ENCODE measurements at places on chromosomes 1 and 21.

GRCh38 chr1:164783778-164784555 is 225.0 kb downstream of the PBX1 start:
- H3K36me3 ChIP-seq: no peaks in the 10 kb centered on the region
- DNase-seq: no peak
- no peak overlapping the region for H3K4me3 ChIP-seq

DNA sequence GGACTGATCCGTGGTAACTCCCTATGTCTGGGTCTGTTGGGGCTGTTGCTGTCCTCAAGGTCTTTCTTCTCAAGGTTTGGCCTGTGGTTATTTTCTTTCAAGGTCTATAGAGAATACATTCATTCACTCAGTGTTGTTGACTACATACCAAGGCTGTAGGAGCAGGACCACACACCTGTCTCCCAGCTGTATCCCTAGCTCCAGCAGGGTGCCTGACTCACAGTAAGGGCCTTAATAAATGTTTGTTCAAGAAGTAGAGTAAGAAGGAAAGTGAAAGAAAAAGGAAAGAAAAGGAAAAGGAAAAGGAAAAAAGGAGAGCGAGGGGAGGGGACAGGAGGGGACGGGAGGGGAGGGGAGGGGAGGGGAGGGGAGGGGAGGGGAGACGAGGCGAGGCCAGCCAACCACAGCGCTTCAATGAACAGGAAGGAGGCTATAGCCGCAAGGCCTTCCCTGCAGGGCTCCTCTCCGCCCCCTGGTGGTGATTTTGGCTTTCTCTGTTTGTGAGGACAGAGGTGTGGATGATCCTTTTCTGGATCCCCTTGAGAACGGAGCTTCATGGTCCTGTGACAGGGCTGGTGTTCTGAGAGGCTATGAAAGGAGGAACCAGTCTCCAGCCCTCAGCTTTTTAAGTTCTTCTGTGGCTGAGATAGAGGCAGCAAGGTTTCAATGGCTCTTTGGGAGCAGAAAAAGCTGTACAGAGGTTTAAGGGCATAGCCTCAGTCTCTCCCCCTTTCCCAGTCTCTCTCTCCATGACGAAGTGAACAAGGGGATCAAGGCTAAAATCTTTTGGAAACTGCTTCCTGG is 30.6 kb upstream of the LCE5A start:
- peak overlapping the region; percentile 56 for H3K4me3 ChIP-seq
- peak; percentile 47 for DNase-seq
- peaks cover 8% of the 10 kb centered on the region for H3K4me1 ChIP-seq
- peaks cover 3% of the 10 kb centered on the region for H3K36me3 ChIP-seq

DNA sequence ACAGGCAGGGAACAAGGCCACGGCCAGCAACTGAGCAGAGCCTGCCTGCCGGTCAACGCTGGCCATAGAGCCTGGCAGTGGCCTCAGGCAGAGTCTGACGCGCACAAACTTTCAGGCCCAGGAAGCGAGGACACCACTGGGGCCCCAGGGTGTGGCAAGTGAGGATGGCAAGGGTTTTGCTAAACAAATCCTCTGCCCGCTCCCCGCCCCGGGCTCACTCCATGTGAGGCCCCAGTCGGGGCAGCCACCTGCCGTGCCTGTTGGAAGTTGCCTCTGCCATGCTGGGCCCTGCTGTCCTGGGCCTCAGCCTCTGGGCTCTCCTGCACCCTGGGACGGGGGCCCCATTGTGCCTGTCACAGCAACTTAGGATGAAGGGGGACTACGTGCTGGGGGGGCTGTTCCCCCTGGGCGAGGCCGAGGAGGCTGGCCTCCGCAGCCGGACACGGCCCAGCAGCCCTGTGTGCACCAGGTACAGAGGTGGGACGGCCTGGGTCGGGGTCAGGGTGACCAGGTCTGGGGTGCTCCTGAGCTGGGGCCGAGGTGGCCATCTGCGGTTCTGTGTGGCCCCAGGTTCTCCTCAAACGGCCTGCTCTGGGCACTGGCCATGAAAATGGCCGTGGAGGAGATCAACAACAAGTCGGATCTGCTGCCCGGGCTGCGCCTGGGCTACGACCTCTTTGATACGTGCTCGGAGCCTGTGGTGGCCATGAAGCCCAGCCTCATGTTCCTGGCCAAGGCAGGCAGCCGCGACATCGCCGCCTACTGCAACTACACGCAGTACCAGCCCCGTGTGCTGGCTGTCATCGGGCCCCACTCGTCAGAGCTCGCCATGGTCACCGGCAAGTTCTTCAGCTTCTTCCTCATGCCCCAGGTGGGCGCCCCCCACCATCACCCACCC is at the start of gene TAS1R3:
TAS1R3 (plus strand) TSS at position 213 of the 898 bp plus-strand sequence; CDS start at position 279, 66 bp downstream.
- H3K27ac ChIP-seq: no peak within 1 kb of the TSS
- H3K36me3 ChIP-seq: no peaks in the 10 kb centered on the region
- no peak for DNase-seq
- peaks cover under 1% of the 10 kb centered on the region for H3K4me1 ChIP-seq
- no peaks in the 10 kb centered on the region for H3K27me3 ChIP-seq
- no peak within 1 kb of the TSS for H3K4me3 ChIP-seq

DNA sequence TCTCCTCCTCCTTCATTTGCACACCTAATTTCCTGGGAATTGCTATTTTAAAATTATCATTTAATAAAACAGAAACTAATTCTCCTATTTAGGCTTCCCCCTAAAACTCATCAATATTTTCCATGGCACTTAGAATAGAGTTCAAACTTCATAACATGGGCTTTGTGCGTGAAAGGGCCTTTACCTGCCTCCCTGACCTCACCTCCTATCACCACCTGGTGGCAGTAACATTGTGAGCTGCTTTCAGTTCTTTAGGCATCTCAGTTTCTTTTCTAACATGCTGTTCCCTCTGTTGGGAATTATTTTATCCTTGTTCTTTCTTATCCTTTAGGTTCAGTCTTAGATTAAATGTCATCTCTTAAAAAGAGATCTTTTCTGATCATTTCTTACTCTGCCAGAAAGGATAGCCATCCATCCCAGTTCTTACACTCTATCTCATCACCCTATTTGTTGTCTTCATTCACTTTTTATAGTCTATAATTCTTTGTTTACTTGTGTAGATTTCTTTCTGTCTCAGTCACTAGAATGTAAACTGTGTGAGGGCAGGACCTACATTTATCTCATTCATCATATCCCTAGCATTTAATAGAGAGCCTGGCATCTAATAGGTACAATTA is 133.8 kb upstream of the KIAA1614 start:
- no peaks in the 10 kb centered on the region for H3K27me3 ChIP-seq
- peaks cover under 1% of the 10 kb centered on the region for H3K36me3 ChIP-seq
- no peak overlapping the region for H3K27ac ChIP-seq
- no peak overlapping the region for H3K4me3 ChIP-seq
- no peak for DNase-seq

GRCh38 chr21:22346576-22346975 is 1348.4 kb downstream of the NCAM2 start:
- no peaks in the 10 kb centered on the region for H3K27me3 ChIP-seq
- no peak for DNase-seq
- no peak overlapping the region for H3K27ac ChIP-seq
- no peaks in the 10 kb centered on the region for H3K4me1 ChIP-seq
- H3K36me3 ChIP-seq: no peaks in the 10 kb centered on the region

GRCh38 chr21:38544661-38545060 is 46.4 kb upstream of the ERG start:
- no peaks in the 10 kb centered on the region for H3K36me3 ChIP-seq
- H3K27me3 ChIP-seq: no peaks in the 10 kb centered on the region
- H3K27ac ChIP-seq: no peak overlapping the region
- no peak for DNase-seq
- H3K4me3 ChIP-seq: no peak overlapping the region

DNA sequence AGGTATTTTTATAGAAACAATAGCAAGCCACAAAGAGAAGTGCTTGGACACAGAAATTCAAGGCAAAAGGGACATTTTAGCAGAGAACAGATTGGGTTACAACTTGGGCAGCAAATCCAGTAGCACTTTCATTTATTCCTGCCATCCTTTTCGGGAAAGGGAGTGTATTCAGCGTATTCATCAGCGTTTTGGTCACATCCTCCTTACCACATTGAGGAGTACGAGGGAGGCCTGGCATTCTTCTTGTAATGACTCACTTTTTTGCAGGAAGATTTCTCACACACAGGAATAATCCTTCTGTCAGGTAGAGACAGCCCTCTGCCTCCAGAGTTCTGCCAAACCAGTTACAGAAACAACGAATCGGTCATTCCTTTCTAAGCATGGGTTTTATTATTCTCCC is 18.1 kb upstream of the FAM78B start:
- H3K36me3 ChIP-seq: no peaks in the 10 kb centered on the region
- no peaks in the 10 kb centered on the region for H3K4me1 ChIP-seq
- H3K27ac ChIP-seq: no peak overlapping the region

DNA sequence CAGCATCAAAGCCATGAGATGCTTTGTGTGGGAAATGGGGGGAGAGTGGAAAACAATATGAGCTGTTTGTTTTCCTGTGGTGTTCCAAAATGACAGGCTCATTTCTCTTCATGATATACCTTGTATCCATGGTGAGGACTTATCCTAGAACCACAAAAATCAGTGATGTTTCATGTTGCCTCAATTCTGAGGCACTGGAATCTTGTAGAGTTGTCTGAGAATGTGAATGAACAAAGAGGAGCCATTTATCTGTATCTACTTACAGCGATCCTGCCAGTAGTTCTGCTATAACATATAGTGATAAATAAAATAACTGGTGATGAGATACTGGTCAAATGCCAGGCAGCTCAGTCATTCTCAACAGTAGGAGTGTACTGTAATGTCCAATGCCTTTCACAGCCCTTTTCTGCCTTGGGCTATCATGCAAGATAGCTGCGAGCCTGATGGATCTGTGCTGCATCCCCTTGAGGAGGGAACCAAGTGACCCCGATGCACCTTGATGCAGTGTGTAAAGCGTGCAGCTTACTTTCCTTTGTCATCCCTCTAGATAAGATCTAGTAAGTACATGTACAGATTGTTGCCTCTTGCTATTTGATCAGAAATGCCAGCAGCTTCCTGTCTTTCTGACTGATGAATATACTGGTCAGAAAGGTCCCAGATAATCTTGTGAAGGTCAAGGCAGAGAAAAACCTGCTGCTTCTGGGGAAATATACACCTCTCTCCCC is 52.8 kb downstream of the SLC44A3 start:
- no peaks in the 10 kb centered on the region for H3K27me3 ChIP-seq
- peaks cover 6% of the 10 kb centered on the region for H3K4me1 ChIP-seq
- H3K36me3 ChIP-seq: no peaks in the 10 kb centered on the region
- no peak for DNase-seq
- no peak overlapping the region for H3K4me3 ChIP-seq

- H3K4me3 ChIP-seq: no peak overlapping the region
- H3K4me1 ChIP-seq: peaks cover 13% of the 10 kb centered on the region
- H3K36me3 ChIP-seq: peaks cover 31% of the 10 kb centered on the region
Observed at GRCh38 chr1:89589515-89589914, 43.4 kb upstream of the LRRC8C start.

DNA sequence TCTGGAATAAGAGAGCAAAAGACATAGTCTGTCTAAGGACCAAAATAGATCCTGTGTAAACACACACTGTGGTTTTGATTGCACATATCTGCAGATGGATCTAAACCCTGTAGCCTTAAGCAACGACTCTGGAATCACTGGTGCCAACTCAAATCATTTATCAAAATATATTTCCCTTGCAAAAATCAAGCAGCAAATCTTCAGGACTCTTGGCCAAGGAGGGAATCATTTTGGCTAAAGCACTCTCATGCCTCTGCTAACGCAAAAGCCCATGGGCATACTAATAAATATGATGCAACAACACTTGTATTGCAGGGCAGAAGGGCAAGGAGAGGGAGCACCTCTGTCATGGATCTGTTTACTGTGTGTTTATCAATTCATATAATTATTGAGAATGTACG is 155.4 kb upstream of the DUSP10 start:
- peaks cover 4% of the 10 kb centered on the region for H3K36me3 ChIP-seq
- no peak for DNase-seq
- H3K4me3 ChIP-seq: no peak overlapping the region
- H3K27me3 ChIP-seq: peaks cover 10% of the 10 kb centered on the region
- H3K4me1 ChIP-seq: no peaks in the 10 kb centered on the region

GRCh38 chr1:210558302-210558701 is 229.6 kb downstream of the HHAT start:
- peaks cover 2% of the 10 kb centered on the region for H3K27me3 ChIP-seq
- no peaks in the 10 kb centered on the region for H3K36me3 ChIP-seq
- no peak overlapping the region for H3K4me3 ChIP-seq
- no peaks in the 10 kb centered on the region for H3K4me1 ChIP-seq
- no peak for DNase-seq

GRCh38 chr21:29187944-29188343 is 57.5 kb downstream of the MAP3K7CL start:
- no peaks in the 10 kb centered on the region for H3K36me3 ChIP-seq
- H3K27me3 ChIP-seq: no peaks in the 10 kb centered on the region
- H3K4me1 ChIP-seq: peaks cover 8% of the 10 kb centered on the region
- no peak overlapping the region for H3K4me3 ChIP-seq

GRCh38 chr21:33238146-33238545 is 8.4 kb downstream of the IFNAR2 start:
- H3K27me3 ChIP-seq: no peaks in the 10 kb centered on the region
- peaks cover 63% of the 10 kb centered on the region for H3K4me1 ChIP-seq
- H3K4me3 ChIP-seq: peak overlapping the region; percentile 69
- H3K36me3 ChIP-seq: peaks cover 42% of the 10 kb centered on the region

DNA sequence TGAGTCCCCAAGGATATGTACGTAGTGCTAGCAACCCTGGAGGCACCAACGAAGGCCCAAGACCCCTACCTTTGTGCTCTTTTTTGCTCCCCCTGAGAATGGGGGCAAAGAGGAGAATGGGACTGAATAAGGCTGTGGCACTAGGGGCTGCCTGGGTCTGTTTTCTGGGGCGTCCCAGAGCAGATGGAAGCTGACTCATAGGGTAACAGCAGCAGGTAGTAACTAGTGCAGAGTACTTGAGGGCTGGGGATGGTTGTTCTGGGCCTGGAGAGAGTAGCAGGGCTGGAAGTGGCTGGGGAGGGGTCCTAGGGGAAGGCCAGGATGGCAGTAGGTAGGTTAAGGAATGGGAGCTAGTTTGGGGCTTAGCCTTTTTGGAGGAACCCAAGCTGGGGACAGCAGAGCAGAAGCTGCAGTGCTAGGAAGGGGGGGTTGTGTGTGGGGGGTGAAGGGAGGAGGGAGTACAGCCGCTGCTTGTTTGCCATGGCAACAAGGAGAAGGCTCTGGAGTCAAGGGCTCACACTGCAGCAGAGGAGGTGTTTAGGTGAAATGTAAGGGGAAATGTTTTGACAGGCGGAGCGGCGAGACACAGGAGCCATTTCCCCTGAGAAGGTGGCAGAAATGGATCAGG is 1.8 kb downstream of the NCDN start:
- peak overlapping the region; percentile 1 for H3K4me3 ChIP-seq
- DNase-seq: no peak
- peaks cover 5% of the 10 kb centered on the region for H3K36me3 ChIP-seq
- peaks cover 33% of the 10 kb centered on the region for H3K4me1 ChIP-seq
- no peaks in the 10 kb centered on the region for H3K27me3 ChIP-seq

- no peaks in the 10 kb centered on the region for H3K4me1 ChIP-seq
- no peak for DNase-seq
- H3K36me3 ChIP-seq: no peaks in the 10 kb centered on the region
- no peak overlapping the region for H3K4me3 ChIP-seq
- peaks cover 4% of the 10 kb centered on the region for H3K27me3 ChIP-seq
Observed at GRCh38 chr1:224565186-224565585, 50.9 kb upstream of the CNIH3 start.
